ENCODE measurements at places on chromosomes 3 and 15. TPM values are rescaled to one million over a fixed set of nuclear protein-coding genes. Genes with fewer than 3 reads are reported as not detected.

RBMS3 gene
- total RNA-seq = 32.7 TPM

DNA sequence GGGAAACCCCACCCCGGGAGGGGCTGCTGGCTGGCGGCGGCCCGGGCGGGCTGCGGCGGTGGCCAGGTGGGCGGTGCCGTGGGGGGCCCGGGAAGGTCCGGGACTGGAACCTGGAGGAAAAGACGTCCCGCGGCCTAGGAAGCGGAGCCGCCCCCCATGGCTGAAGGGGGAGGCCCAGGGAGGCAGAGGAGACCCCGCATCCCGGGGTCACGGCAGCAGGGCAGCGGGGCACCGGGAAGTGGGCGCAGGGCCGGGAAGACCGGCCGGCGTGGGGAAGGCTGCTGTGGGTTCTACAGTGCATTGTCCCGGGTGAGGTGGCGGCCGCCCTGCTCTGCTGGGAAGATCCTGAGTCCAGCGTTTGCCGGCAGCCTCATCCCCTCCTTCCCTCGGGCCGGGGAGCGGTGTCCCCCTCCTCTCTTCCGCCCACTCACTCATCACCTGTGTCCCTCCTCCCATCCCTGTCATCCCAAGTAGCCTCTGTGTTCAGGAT is 525 bp upstream of the FSTL1 start:
- peak; percentile 74 for DNase-seq

DNA sequence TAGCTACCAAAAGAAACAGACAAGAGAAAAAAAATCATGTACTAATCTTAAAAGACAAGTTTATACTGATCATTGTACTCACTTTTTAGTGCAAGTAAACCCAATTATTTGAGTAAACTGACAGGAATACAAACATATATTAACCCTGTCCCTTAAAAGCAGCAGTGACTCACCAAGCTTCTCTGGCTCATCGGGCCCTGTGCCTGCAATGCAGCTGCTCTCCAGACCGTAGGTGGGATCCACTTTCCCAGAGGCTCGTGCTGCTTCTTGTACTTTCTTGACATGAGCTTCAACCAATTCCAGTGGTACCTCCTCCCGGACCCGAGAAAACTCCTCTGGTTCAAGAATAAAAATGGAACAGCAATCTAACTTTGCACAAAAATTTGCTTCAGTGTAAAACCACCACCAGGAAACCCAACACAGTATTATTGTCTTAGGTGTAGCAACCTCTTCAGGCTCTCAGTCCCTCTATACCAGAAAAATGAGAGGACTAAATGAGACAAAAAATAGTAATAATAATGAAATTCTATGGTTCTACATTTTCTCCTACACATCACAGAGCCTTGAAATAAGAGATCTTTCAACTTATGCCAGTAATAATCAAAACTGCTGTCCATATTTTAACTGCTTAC is 82.6 kb upstream of the CSPG5 start:
- no peak for DNase-seq

GRCh38 chr3:27666708-27667107 is 55.4 kb downstream of the EOMES start:
- peak; percentile 91 for DNase-seq

- DNase-seq = no peak
These were observed 260.5 kb downstream of the PTPRG start for GRCh38 chr3:61821823-61822251.

DNA sequence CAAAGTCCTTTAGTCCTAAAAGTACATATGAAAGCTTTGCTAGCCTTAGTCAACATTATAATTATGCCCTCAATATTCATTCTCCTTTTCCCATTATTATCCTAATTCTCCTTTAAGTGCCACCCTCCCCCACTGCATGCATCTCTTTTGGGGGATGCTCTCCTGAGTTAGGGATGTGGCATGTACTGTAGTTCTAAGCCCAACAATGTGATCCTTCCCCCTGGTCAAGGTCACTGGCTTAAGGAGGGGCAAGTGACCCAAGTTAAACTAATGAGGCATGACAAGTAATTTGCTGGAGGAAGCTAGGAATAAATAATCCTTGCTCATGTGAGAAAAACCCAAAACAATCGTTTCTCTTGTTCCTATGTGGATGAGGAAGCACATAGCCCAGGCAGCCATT is 343.9 kb upstream of the SUCLG2 start:
- DNase-seq = no peak

Data from Right ventricle myocardium inferior (tissue), 1 donor.